ENCODE measurements at places on chromosomes 1 and 21.

- DNase-seq: no peak
Measured at GRCh38 chr21:39721885-39722284, 23.1 kb upstream of the IGSF5 start.

DNA sequence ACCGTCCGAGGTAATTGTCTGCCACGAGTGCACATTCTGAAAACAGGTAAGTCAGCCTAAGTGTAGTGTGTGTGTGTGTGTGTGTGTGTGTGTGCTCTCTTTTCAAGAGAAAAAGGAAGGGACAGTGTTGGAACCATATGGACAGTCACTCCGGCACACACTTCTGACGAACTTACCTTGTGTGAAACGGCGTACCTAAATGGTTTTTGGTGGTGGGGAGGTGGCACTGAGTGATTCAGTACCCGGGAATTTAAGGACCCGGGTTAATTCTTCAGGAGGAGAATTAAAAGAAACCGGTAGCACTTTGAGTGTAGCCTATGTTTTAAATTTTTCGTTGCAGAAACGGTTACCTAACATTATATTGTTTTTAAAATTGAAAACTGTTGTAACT, 286 bp downstream of the ODR4 start:
- DNase-seq: no peak

- DNase-seq: no peak
Measured at GRCh38 chr1:93980320-93981273, 71.4 kb upstream of the GCLM start.

DNA sequence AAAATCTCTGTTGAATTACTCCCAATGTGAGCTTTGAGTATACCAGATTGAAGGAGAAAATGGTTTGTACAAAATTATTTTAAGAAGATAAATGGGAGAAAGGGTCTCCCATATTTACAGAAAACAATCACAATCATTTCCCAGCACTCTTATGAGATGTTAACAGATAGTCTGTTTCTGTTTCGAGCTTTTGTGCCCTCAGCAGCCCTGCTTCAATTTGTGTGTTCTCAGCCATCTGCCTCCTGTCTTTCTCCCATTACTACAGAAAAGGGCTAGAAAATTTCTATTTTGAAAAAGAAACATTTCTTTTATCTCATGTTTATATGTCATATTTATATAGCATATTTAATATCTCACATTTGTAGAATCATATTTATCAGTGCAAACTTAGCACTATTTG, 498.4 kb downstream of the TTLL7 start:
- no peak for DNase-seq

GRCh38 chr1:175067362-175068106, at the start of gene TNN:
TSS of gene TNN (plus strand) at chr1:175067833. CDS start at chr1:175077419, 9,586 bp downstream.
- no peak for DNase-seq

DNA sequence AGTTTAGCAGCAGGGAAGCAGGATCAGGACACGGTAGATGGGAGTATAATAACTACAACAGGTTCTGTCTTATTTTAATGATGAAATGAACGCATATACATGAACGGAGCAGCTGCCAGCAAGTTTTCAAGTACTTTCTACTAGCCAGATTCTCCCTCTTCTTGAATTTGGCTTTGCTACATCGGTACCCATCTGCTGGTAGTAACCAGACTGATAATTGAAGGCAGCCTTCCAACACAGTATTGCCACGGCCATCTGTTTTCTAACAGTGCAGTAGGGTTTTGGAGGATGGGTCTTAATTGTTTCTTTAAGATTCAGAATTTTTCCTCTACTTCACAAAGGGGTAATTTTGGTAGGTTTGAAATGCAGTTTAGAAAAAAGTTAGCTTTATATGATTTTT, 33.4 kb downstream of the CENPF start:
- no peak for DNase-seq

DNA sequence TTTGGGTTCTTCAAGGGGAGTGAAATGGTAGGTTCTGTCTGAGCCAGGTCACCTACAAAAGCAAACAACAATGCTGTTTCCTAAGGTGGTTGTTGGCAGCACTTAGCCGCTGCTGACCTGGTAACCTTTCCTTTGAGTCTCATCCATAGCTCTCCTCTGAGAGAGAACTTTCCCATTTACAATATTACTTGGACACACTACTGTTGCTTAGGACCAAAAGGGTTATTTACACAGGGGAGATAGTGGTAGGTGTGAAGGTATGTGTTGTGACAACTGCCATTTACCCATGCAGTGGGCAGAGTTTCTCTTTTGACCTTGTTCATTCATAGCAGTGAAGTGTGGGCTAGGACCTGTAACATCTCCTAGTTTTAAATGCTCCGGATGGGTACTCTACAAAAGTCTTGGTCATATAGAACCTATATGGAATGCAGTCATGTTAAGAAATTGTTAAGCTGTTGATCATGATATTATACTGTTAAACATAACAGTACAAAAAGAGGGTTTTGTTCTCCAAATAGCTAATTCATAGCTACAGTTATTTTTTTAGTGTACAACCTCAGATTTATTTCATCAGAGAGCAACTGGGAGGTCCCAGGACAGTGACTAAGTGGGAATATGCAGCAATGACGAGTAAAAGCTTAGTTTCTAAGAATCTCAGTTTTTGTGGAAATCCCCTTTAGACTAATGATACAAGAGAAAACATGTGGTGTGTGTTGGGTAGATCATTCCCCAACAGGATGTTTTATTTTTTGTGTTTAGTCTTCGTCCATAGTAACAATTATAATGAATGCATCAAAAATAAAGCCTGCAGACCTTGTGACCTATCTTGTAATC, 219.7 kb downstream of the NFIA start:
- no peak for DNase-seq

DNA sequence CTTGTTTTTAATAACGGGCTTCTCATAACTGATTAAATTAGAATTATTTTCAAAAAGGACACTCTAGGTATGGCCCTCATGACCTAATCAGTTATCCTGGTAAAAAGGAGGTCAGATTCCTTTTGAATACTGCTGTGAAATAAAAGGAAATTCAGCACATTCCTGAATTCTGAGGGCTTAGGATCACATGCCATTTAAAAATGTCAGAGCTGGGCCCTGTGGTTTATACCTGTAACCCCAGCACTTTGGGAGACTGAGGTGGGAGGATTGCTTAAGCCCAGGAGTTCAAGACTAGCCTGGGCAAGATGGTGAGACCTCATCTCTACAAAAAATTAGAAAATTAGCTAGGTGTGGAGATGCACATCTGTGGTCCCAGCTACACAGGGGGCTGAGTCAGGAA, 18.0 kb upstream of the RABGGTB start:
- no peak for DNase-seq

DNA sequence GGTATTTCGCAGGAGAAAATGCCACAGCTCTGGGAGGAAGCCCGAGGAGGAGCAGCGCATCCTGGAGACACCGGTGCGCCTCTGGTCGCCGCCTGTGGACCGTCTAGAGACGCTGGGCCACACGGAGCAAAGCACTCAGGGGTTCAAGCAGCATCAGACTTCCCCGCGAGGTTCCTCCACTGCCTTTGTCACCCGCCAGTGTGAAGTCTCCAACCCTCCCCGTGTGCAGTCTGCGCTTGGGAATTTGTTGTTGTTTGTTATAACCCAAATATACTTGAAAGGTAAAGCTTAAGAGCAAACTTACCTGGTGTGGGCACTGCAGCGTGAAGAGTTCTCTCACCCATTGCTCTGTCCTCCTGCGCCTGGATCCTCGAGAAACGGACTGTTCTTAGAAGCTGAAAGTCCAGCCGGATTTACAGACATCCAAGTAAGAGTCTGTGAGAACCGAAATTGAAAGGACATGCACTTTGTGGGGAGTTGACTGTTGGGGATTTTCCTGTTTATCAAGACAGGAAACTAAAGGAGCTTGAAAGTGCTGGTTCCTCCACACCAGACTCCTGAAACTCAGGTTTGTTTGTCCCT, at the start of gene GBP4:
GBP4 (minus strand) TSS at position 452 of the 582 bp plus-strand sequence; CDS start at position 344, 108 bp downstream.
- no peak for DNase-seq

- DNase-seq: no peak
Measured at GRCh38 chr1:8822373-8823294, 5.2 kb upstream of the RERE start.

- DNase-seq: peak; percentile 64
Measured at GRCh38 chr1:38818175-38818976, 41.2 kb downstream of the RRAGC start.
